ENCODE measurements at places on chromosomes 6 and 20.

DNA sequence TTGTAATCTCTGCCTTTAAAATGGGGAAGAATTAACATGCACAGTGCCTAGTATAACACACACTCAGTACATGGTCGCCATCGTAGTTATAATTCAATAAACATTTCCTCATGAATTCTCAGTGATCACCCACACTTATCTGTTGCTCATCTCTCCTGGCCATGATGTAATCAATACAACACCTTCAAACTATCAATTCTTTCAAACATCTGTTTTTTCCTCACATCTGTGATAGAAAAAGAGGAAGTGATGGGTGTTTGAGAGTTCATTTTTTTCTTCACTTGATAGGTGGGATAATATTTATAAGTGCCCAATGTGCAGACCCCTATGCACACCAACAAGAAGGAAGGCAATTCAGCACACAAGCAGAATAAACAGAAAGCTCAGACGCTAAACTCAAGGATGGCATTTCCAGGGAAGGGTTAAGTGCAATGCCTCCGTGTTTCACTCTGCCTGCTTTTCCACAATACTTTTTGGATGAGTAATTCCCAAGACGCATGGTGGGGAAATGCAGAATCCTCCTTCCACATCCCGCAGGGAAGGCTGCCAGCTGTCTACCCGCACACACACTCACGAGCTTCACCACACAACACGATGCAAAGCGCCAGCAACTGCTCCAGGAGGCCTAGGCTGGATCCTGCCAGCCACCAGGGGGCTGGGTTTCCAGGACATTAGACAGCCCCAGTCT is 100.3 kb downstream of the GMPR start:
- DNase-seq = no peak

DNA sequence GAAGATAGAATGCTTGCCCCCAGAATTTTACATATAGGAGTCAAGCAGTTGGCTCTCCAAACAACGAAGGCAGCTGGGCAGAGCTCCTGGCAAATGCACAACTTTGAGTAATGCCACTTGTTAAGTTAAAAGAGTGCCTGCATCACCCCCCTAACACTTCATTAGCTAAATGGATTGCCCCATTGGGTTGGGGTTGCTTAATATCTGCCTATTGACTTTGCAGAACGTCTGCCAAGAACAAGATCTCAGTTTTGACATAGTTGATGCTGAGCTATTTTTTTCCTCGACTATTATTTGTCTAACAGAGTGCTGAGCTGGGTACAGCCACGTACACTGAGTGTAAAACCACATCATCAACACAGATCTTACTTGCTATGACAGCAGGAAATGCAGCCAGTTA is 12.1 kb downstream of the ANKRD60 start:
- no peak for DNase-seq

DNA sequence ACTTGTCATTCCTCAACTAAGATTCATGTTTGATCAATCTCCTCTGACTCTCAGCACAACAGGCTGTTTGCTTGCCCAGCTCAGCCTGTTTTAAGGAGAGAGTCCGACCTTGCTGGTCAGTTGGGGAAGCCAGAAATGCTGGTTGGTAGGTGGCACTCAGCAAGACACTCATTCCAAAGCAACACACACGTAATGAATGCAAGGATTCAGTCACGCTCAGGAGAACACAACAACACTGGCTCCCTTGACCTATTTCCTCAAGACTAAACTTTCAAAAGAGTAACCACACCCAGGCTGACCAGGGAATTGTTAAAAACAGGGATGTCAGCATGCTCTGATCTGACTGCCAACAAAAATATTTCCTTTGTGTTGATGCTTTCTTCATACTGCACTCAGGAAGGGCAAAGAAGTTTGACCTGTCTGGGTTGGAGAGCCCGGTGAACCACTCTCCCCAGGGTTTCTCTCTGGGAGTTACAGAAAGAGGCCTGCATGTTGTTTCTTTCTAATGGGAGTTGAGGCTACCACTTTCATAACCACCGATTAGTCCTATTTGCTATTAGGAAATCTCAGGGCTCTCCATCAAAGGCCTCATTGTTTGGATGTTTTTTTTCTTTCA is 25.6 kb upstream of the PREP start:
- DNase-seq = no peak

- DNase-seq = no peak
Measured at GRCh38 chr6:4351520-4352321, 216.3 kb upstream of the ECI2 start.

- no peak for DNase-seq
Measured at GRCh38 chr6:28658475-28659249, 133.0 kb downstream of the GPX5 start.

DNA sequence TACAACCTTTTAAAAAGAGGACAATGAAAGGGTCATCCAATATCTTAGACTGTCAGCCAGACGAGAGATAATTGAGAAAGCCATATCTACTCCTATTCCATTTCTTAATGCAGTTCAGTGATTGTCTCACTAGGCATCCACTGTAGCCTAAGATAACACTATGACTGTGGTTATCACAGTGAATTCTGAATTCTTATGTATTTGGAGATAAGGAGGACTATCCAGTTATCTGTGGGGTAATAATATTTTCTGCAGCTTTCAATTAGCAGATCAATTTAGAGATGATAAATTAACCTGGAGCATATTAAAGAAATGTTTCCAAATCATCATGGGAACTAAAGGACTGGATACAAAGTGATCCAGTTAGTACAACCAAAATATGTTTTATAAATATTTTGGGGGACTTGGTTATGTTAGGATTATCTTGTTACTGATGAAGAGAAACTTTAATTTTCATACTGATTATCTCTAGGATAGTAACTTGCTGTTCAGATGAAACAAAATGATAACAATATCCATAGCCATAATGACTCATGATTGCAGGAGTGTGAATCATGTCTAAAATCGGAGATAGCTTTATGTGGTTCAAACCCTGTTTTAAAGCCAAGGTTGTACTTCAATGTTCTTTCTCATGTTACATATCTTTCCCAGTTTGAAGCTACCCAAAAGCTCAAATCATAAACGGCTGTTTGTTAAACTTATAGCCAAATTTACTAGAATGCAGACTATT is 1152.0 kb downstream of the HACE1 start:
- no peak for DNase-seq

DNA sequence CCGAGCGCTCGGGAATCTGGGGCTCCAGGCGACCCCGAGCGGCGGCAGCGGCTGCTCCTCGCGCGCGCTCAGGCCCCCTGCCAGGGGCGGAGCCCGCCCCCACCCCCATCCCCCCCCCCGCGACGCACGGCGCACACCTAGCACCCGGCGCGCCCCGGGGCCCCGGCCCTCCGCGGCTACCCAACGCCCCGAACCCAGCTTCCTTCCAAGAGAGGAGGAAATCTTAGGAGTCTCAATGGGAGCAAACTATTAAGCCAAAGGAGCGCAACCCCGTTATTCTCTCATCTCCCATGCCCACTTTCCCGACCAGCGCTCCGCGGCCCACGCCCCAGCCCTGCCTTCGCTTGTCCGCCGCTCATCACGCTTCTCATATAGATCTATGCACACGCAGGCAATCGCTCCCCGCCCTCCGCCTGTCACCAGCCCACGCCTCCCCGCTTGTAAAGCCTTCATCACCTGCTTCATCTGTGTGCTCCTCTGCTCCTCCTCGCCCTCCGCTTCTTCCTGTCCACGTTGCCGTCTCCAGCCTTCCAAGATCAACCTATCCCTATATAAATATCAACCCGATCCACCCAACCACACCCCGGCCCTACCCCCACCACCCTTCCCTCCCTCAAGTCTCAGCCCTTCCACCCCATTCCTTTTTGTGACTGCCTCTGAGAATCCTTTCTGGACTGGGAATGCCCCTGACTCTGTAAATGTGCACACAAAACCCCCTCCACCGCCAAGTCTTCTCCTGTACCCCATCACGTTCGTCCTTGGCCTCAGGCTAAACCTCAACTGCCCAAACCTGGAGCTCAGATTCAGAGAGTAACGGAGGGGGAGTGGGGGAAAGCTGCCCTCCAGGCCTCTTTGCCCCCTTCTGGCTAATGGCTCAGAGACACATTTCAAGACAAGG is at the start of gene DLK2:
DLK2 (minus strand) TSS at position 18 of the 898 bp plus-strand sequence. CDS start 723 bp downstream, outside the sequence.
- no peak for DNase-seq

GRCh38 chr20:46544576-46544975 is 5.9 kb downstream of the OCSTAMP start:
- DNase-seq = no peak

DNA sequence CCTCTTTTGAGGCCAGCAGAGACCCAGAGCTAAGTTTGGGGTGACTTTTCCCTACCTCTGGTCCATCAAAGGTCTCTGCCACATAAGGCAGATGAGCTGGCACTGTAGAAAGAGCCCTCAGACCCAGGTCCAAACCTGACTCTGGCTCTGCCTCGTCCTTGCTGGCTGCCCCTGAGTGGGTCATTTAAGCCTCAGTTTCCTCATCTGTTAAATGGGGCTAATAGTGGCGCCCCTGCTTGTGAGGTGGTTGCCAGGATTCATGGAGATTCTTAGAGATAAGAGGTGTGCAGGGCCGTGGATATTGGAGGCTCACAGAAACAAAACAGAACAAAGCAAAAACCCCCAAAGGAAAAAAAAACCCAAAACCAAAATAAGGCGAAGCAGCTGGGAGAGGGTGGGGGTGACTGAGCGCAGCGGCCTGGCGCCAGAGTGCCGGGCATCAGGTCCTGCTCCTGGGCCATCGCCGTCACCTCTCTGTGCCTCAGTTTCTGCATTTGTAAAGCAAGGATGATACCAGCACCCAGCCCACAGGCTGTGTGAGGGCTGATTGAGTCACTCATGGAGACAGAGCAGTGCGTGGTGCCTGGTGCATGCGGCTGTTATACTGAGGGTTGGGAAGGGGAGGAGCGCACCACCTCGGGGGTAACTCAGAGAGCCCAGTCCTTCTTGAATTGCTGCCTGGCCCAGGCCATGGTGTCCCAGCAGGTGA is 133.8 kb upstream of the PTPN1 start:
- DNase-seq = no peak

GRCh38 chr6:90294614-90294988 is 2.0 kb downstream of the BACH2 start:
- DNase-seq = no peak

DNA sequence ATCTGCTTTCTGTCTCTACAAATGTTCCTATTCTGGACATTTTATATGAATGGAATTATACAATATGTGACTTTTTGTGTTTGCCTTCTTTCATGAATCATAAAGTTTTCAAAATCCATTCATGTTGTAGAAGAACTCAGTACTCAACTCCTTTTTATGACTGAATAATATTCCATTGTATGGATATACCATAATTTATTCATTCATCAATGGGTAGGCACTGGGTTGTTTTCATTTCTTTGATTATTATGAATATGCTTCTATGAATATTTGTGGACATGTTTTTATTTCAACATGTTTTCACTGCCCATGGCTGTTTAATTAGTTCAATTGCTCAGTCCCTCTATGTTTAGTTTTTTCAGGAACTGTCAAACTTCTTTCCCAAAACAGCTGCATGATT is 76.5 kb upstream of the GTSF1L start:
- DNase-seq = no peak

GRCh38 chr20:4788314-4788713 is 66.6 kb downstream of the PRND start:
- no peak for DNase-seq

DNA sequence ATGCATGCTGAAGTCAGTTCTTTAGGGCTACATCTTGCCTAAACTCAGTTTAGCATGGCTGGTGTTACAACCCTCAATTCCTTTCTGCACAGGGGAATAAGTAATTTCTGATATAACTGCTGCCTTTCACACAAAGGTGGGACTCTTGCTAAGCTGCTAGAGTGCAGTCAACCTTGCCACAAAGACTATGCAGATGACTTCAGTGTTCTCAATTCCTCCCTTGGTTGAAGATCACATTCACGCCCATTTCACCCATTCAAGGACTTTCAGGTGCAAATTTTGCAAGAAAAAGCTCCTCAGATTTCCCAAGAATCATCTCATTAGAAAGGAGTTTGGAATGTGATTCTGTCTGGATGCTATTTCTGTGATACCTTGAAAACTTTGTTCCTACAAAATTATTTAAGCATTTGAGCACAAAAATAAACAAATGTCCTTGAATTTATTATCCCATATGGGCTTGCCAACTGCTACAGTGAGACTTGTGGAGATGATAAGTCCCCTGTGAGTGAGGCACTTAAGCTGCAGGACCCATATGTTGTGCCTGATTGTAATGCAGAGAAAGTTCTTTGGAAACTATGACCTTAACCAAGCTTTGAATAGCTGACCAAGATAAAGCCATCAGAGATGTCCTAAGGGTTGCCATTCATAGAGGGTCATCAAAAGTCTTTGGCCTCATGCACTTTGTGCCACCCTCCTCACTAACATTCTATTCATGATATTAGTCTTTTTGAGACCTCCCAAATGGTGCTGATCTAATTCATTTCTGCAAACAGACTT is 111.8 kb downstream of the PLCB4 start:
- no peak for DNase-seq

DNA sequence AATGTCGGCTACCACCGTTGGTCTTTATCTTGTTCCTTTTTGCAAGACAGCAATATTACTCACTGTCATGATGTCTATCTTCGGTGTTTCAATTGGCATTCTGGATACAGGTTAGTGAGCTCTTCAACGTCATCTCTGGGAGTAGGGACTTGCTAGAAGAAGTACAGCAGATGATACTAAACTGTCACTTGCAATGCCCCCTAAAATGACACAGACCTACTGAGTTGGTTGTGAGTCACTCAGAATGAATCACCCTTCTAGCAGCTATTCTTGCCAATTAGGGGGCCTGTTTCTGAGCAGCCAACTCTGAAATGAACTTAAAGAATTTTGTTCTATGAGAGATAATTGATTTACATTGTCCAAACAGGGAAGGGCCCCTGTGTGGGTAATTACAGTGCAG is 176.5 kb downstream of the SLC16A10 start:
- DNase-seq = peak; percentile 56

GRCh38 chr6:90412538-90413369 is 116.1 kb upstream of the BACH2 start:
- DNase-seq = no peak

DNA sequence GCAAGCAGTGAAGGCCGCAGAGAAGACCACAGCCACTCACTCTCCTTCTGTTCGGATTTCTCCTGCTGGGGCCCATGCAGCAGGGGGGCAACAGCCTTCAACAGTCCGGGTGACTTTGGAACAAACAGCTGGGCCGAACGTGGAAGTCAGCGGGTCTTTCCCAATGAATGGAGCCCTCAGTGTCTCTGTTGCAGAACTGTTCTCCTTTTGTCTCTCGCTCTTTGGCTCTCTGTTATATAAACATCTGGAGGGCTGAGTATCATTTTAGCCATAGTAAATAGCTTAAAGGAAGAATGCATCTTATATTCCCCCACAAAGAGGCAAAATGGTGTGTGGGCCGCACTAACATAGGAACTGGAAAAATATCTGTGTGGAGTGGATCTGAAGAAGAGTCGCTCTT is 136.7 kb upstream of the RALGAPA2 start:
- no peak for DNase-seq

- DNase-seq = no peak
Measured at GRCh38 chr6:62480544-62480943, 194.5 kb upstream of the KHDRBS2 start.

GRCh38 chr6:149825292-149825691 is 38.9 kb downstream of the LRP11 start:
- DNase-seq = no peak
